Kidney epithelial cell (primary cell): ENCODE measurements at places on chromosomes 1 and 21.

DNA sequence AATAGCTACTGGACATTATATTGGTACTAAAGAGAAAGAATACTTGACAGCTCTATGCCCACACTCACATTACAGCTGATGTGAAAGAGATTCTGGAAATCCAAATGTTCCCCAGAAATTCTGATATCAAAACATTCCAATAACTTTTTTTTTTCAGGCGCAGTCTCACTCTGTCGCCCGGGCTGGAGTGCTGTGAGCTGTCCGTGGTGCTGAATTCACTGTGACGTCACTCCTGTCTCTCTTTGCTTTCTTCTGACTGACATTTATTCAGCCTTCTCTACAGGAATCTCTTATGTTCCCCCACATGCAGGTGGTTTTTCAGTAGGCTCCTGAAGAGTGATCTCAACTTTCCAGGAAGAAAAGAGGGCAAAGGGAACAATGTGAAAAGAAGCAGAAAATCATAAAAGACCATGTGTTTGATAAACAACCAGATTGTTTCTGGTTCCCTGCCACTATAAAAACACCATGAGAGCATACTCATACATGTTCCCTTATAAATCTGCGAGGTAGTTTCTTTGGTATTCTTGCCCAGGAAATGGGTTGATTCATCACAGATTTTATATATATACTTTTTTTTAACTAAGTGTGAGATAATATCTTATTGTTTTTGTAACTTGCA, 6.2 kb downstream of the S100A7A start:
- peak; percentile 5 for DNase-seq

DNA sequence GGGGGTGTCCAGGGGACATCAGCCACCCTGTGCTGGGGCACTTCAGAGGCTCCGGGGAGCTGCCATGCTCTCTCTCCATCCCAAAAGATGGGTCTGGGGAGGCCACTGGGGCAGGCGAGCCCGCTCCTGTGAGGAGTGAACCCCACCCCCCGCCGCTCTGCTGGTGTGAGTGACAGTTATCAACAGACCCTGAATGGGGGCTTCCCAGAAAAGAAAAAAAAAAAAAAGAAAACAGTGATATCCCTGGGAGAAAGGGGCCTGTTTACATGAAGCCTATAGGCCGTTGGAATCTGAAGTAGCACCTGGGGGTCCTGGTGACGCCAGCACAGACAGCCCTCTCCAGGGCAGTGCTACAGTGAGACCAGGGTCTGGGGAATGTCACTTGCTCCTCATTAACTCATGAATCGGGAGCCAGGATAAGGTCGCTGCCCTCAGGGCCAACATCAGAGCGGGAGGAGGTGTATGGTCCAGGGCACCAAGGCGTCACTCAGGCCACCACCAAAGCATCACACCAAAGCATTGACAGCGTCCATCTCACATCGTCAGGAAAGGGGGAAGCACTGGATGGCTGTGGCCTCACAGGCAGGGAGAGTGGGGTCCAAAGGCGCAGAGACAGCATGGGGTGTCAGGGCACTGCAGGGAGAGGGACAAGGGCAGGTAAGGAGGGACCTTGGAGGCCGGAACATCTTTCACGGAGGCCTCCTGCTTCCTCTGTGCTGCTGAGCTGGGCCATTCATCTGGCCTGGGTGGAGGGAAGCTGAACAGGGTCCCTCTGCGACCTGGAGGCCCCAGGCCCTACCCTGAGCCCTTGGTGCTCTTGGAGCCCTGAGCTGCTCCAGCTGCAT, 8.4 kb upstream of the NPHP4 start:
- DNase-seq, result no peak

GRCh38 chr1:79663916-79664315, 657.4 kb upstream of the ADGRL4 start:
- no peak for DNase-seq

DNA sequence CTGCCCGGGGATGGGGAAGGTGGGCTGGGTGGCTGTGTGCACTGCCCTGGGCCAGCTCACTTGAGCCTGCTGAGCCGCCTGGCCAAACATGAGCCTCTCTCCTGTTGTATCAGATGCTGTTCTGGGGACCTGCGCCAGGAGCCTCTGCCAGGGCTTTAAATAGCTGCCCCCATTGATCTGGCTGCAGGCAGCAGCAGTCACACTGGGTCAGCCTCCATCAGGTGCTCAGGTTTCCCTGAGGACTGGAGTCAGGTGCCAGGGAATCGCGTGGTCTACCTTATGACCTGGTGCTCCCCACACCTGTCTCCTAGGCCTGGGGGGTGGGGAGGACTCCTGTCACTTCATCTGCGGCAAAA, 700 bp upstream of the CCDC28B start:
- DNase-seq, result no peak

GRCh38 chr21:23401278-23401677, 2206.0 kb downstream of the MRPL39 start:
- no peak for DNase-seq

GRCh38 chr1:206744683-206745082, 25.9 kb upstream of the IL19 start:
- no peak for DNase-seq
